ENCODE measurements at places on chromosomes 7 and 10.

DNA sequence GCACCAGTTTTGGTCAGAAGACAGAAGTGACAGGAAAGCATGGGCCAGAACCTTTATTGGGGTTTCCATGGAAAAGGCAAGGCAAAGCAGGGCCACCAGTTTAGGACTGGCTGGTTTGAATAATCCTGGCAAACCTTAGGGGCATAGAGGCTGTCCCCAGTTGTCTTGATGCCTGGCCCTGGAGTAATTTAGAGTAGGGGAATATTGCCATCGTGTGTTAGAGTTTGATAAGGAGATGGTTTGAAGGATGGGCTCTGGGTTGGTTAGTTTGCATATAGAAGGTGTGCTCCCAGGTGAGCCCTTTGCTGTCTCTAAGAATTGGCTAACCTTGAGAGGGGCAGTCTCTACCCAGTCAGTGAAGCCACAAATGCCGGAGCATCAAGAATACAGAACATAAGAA, 79.6 kb downstream of the ZNF777 start:
- DNase-seq, result no peak

- no peak for DNase-seq
Measured at GRCh38 chr10:22969704-22970103, 41.9 kb downstream of the ARMC3 start.

DNA sequence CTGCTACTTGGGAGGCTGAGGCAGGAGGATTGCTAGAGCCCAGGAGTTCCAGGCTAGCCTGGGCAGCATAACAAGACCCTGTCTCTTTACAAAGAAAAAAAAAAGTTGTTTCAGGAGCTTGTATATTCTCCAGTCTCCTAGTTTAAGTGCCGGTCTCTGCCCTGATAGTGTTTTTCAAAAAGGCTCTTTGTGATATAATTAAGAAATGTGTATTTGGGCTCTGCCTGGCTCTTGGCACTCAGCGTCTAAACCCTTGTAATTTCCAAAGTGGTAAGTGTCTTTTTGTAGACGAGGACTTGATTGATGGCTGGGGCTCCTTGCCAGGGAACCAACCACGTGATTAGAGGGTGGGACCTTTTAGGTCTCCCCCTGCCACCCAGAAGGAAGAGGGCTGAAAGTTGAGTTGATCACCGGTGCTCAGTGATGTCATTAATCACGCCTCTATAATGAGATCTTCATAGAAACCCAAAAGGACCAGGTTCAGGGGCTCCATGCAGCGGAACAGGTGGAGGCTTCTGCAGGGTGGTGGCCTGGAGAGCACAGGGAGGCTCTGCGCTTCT, 4.4 kb downstream of the EIF3B start:
- DNase-seq, result no peak

- DNase-seq, result no peak
Measured at GRCh38 chr7:22854158-22855048, 31.8 kb upstream of the TOMM7 start.

- DNase-seq, result no peak
Measured at GRCh38 chr10:11849911-11850310, 26.8 kb downstream of the PROSER2 start.

DNA sequence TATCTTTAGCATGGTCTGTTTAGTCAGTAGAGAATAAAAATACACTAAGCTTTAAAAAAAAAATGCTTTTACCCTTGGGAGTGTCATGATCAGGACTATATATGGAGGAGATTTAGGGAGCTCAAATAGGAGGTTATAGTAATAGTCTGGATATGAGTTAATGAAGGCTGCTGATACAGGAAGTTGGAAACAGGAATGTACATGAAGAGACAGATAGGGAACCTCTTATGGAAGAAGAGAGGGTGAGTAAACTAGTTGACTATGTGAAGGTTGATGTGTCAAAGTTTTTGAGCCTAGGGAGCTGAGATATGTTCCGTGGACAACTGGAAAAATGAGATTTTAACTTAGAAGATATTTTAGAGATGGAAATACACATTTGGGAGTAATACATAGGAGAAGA, 472.0 kb upstream of the FZD8 start:
- DNase-seq, result no peak

DNA sequence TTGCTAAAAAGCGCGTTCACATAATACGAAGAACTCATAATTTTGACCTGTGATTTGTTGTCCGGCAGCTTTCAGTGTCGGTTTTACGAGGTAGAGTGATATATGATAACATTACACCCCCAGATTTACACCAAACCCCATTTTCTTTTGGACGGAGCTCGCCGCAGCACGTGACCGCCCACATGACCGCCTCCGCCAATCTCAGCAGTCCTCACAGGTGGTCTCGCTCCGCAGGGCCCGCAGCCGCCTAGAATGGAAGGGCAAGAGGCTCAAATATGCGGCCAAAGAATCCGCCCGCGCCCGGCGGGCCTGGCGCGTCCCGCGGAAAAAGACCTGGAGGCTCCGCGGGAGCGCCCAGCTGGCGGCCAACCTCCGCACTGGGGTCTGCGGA, at the start of gene HOXA7:
TSS of gene HOXA7 (minus strand) at position 168 of the 391 bp plus-strand sequence. CDS start at position 38, 130 bp downstream.
- no peak for DNase-seq

- no peak for DNase-seq
Measured at GRCh38 chr7:124205526-124205925, 172.7 kb upstream of the TMEM229A start.

DNA sequence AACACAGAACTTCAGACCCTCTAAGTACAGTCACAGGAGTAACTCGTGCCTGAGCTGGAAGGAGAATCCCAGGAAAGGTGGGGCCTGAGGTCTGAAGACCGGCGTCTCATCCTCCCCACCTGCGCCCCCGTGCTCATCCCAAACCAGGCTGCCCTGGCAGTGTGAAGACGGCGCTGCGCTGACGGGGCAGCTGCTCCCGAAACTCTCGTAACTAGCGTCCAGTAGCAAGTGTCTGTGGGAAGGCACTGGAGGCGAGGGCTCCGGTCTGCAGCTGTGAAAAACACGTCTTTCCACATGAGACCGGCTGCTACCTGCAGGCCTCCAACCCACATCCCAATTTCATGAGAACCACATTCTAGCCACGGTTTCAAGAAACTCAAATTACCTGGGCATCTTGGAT, 136.6 kb upstream of the RNF32 start:
- no peak for DNase-seq

DNA sequence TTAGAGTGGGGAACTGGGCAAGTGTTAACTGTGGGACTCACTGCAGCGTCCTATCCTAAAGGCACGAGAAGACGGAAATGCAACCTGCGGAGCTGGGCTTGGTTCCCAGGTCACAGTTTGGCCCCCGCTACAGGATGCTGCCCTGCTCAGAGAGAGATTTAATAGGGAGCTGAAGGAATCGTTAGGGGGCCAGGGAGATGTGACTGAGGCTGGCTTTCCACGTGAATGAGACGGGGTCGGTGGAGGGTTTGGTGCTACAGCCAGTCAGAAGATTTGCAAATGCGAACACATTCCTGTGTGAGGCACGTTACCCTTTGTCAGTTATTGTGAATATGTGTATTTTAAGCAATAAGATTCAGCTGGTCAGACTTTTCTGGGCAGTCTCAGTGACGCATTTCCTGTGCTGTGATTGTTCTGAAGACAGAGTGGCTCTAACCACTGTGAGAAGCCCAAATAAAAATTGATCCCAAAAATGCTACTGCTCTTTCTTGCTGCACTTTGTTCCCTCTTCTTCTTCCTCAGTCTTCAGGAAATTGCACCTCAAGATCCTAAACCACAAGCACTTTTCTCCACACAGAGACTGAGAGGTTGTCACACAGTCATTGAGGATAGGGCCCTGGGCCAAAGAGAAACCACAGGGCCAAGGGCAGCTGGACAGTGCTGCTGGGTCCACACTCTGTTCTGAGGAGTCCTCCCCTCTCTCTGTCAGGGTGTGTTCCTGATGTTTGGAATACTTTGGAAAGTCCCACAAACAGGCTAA, 21.2 kb downstream of the CYP17A1 start:
- no peak for DNase-seq

GRCh38 chr10:70280099-70280498, 3.7 kb downstream of the NPFFR1 start:
- no peak for DNase-seq

DNA sequence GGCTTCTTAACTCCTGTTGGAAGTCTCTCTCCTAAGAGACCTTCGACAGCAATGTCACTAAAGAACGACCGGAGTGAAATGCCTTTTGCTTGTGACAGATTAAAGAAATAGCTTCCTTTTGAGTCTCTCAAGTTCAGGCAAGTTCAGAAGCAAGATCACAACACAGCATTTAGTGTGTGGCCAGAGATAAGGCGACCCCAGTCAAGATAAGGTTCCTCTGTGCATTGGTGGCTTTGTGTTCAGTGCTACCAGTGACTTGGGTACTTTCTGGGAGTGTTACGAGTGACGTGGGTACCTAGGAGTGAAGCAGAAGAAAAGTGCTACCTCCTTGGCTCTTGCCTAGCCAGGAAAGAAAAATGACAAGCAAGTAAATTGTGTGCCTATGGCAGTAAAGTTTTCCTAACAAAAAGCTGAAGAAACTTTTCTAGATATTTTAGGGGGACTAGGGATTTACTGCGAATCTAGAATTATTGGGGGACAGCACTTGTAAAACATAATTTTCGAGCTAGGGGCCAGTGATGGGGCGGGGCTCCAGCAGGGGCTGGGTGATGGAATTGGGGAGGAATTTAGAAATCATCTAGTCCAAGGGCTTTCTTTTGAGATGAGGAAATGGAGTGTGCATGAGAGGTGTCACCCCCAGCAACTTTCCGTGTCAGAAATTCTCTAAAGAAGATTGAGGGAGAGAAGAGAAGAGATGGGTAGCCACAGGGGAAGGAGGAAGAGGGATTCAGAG, 191.9 kb upstream of the LYZL2 start:
- no peak for DNase-seq

- DNase-seq, result no peak
Measured at GRCh38 chr7:44922351-44922694, 37.0 kb upstream of the PURB start.

GRCh38 chr10:15433850-15434537, 62.9 kb upstream of the FAM171A1 start:
- no peak for DNase-seq

DNA sequence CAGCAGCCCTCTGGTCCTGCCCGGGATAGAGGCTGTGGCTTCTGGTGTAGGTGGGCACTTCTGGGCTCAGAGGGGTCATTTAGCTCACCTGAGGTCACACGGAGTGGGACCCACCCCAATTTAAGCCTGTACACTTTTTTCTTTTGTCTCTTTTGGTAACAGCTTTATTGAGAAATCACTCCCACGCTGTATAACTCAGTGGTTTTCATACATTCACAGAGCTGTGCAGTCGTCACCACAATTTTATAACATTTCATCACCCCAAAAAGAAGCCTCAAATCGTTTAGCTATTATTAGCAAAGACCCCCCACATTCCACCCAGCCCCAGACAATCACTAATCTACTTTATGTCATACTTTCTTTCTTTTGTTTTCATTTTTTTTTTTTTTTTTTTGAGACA, 62.3 kb downstream of the LHPP start:
- no peak for DNase-seq

GRCh38 chr10:7397049-7398035, 13.5 kb downstream of the SFMBT2 start:
- DNase-seq, result no peak

DNA sequence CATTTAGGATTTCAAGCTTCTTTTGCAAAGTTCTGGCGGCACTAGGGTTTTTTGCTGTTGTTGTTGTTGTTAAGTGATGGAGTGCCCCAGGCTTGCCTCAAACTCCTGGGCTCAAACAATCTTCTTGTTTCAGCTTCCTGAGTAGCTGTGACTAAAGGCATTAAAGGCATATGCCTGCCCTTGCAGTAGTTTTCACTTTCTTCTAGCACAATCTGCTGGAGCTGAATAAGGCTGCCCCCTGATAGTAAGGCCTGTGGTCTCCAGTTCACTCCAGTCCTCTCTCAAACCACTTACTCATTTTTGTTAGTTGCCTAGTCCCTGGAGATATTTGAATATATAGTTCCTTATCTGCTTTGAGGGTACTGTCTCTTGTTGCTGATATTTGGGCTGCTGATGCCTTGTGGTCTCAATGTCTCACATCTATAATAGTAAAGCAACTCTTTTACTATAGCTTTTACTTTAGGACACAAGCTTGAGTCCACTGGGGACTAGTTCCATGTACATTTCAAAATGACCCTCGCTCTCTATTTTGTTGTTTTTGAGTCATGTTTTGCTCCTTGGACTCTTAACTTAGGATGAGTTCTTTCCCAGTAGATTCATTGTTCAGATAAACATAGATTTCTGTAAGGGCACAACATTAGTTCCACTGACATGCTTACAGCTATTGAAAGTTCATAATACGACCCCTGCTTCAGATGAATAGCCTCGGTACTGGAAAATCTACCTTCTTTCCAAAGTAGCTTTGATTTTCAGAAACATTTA, 25.5 kb downstream of the PHF14 start:
- DNase-seq, result no peak

DNA sequence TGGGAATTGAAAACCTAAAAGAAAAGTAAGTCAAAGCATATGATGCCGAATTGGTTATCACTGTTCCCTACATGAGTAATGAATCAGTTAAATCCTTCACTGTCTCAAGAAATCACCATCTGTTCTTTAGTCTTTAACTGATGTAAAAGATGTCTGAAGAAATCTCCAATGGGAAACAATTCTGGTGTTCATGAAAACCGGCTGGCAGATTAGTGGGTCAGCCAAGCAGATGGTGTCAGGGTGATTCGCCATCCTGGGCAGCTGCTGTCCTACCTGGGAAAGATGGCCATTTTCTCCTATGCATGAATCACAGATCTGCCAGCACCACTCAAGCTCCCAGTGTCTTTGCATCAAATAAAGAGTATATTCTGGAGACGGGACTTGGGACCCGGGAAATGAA, 925.2 kb upstream of the GHITM start:
- DNase-seq, result no peak

DNA sequence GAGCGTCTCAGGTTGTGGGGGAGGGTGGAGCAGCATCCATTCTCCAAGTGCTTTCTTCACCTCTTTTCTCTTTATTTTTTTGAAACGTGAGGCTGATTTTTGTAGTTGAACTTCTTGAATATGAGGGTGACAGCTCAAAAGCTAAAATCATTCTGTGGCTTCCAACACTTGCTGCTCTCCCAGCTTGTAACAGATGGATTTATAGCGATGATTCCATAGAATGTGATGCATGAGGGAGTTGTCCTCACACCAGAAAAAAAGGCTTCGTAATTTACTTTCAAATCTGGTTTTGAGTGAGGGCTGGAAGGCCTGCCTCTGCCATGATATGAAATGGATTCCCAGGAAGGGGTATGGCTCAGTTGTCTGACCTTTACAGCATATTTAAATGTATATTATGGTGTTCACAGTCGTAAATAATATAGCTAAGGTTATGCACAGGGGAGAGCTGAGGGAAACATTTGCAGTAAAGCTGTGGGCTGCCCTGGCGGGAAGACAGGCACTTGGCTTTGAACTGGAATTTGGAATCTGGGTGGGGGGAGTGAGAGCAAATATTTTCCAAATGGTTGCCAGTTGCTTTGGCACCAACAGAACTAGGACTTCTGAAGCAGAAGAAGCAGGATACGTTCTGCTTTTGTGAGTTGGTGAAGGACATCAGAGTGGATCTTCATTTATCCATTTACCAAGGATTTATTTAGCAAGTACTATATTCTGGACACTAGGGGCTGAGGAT, 166.7 kb downstream of the SORCS3 start:
- no peak for DNase-seq
